Activated CD8-positive, alpha-beta memory T cell treated with anti-CD3 and anti-CD28 coated beads for 48 hours (primary cell): ENCODE measurements at places on chromosomes 2 and 18.

GRCh38 chr2:128178650-128179460 lies 87.9 kb downstream of the UGGT1 start:
- DNase-seq = no peak

GRCh38 chr18:77566604-77567003 lies 317.0 kb downstream of the GALR1 start:
- DNase-seq = no peak

- DNase-seq = no peak
These were observed 85.5 kb upstream of the STON1 start for GRCh38 chr2:48444404-48444803.

- DNase-seq = no peak
These were observed 21.2 kb downstream of the GRB14 start for GRCh38 chr2:164599954-164600589.

DNA sequence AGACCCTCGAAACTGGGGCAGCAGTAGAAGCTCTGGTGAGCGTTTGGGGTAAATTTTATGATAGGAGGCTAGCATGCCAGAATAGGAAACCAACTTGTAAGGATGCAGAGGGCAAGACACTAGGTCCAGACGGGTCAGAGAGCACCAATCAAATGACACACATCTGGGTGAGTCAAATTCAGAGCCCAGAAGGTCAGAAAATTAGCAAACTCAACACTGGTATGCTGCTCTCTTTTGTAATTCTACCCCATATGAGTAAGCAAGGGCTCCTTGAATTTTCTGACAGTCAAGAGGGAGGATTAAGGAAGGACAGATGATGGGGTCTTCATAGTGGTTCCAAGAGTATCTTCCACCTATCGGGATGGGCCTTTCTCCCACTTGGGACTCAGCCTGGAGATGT lies 209.8 kb downstream of the BCL2 start:
- DNase-seq = no peak

GRCh38 chr2:19124135-19124534 lies 234.3 kb downstream of the OSR1 start:
- DNase-seq = no peak

GRCh38 chr18:79334496-79335233 lies 61.1 kb upstream of the NFATC1 start:
- DNase-seq = no peak

GRCh38 chr2:80019571-80020460 lies 284.7 kb downstream of the LRRTM1 start:
- DNase-seq = no peak

GRCh38 chr2:148922776-148923475 lies 47.9 kb downstream of the KIF5C start:
- no peak for DNase-seq

- no peak for DNase-seq
These were observed 244.1 kb downstream of the ICOS start for GRCh38 chr2:204180649-204181048.

GRCh38 chr2:2582998-2583545 lies 252.0 kb upstream of the MYT1L start:
- no peak for DNase-seq

- DNase-seq = no peak
These were observed 137.2 kb downstream of the BCL2 start for GRCh38 chr18:63182310-63182772.

DNA sequence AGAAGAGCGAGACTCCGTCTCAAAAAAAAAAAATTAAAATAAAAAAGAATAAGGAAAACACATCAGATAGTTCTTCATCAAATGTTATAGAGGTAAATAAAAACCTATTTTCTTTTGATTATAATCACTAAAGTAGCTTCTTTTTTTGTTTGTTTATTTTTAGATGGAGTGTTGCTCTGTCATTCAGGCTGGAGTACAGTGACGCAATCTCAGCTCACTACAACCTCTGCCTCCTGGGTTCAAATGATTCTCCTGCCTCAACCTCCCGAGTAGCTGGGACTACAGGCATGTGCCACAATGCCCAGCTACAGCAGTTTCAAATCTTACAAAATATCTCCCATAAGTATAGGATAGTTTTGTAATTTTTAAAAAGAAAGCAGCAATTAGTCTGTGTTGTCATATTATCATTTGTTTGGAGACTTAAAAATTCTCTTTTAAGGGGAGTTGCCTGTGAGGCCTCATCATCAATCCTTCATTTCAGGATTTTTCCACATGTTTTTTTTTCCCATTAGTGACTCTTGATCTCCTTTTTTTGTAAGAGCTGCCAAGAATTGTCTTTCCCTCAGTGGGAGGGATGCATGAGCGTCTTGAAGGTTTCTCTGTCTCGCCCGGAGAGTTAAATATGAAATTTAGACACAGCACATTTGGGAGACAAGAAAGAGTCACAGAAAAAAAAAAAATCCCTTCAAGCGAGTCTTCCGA lies 275.9 kb downstream of the CDCA7 start:
- DNase-seq = no peak

- DNase-seq = no peak
These were observed 547.5 kb upstream of the NRXN1 start for GRCh38 chr2:51579412-51579811.

- no peak for DNase-seq
These were observed 9.1 kb downstream of the IDH1 start for GRCh38 chr2:208245746-208246145.

DNA sequence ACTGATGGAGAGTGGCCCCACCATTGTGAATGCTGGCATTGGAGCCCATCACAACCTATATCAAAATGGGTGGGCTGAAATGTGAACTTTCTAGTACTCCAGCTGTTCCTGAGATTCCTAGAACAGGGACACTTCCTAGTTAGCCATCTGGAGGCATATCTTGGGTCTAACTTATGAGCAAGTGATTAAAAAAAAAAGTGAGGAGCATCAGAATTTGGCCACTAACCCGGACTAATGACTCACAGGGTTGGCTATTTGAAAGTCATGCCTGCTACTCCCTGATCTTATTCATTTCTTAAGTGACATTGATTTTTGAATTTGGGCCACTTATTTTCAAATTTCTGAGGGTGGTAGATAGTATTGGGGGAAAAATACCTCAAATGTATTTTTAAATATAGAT lies 216.6 kb downstream of the HRH4 start:
- no peak for DNase-seq

GRCh38 chr18:27825689-27826088 lies 351.2 kb downstream of the CDH2 start:
- DNase-seq = no peak

- no peak for DNase-seq
These were observed 26.8 kb downstream of the SLC30A6 start for GRCh38 chr2:32192418-32192817.

- DNase-seq = no peak
These were observed 190.1 kb downstream of the TTC32 start for GRCh38 chr2:19711470-19712372.

GRCh38 chr18:62690236-62690815 lies 25.0 kb upstream of the PHLPP1 start:
- DNase-seq = no peak

GRCh38 chr2:165161510-165161909 lies 42.3 kb downstream of the SCN3A start:
- no peak for DNase-seq

- DNase-seq = no peak
These were observed 4.2 kb downstream of the PLEKHA3 start for GRCh38 chr2:178484245-178485041.

GRCh38 chr2:63553049-63553448 lies 35.2 kb downstream of the WDPCP start:
- no peak for DNase-seq

DNA sequence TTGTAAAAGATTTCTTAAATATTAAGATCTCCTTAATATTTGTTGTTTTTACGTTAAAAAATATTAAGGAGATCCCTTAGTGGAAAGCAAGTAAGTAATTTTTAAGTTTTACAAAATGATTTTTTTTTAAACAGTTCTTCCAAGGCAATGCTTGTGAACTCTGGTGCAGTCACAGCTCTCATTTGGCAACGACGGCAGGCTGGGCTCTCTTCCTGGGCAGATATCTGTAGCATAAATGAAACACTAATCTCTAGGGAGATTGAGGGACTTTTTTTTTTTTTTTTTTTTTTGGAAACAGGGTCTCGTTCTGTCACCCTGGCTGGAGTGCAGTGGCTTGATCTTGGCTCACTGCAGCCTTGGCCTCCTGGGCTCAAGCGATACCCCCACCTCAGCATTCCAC lies 38.5 kb downstream of the GORASP2 start:
- DNase-seq = no peak

GRCh38 chr2:220556658-220557057 lies 929.2 kb downstream of the SLC4A3 start:
- DNase-seq = no peak

GRCh38 chr2:177239932-177240630 lies 24.4 kb downstream of the NFE2L2 start:
- DNase-seq = no peak

DNA sequence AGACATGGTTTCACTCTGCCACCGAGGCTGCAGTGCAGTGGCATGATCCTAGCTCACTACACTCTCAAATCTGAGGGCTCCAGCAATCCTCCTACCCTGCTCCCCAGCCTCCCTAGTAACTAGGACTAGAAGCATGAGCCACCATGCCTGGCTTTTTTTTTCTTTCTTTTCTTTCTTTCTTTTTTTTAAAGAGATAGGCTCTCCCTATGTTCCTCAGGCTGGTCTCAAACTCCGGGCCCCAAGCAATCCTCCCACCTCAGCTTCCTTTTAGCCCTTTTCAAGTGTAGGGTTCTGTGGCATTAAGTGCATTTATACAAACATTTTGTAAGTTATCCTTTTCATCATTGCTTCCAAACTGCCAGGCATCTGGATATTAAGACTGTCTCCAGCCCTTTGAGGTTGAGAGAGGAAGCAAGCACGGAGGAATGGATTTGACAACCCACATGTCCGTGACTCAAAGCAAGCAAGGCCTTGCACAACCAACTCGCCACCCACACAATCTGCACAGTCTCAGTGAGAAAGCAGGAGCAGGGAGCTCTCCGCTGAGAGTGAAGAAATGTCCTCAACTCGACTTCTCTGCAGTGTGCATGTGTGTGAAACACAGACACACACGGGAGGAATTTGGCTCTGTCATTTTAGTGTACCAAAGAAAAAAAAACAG lies 65.6 kb downstream of the ATP8B1 start:
- DNase-seq = no peak

GRCh38 chr2:44429034-44429433 lies 67.3 kb downstream of the CAMKMT start:
- DNase-seq = no peak

- DNase-seq = no peak
These were observed 66.6 kb downstream of the MTCL1 start for GRCh38 chr18:8771930-8772329.

DNA sequence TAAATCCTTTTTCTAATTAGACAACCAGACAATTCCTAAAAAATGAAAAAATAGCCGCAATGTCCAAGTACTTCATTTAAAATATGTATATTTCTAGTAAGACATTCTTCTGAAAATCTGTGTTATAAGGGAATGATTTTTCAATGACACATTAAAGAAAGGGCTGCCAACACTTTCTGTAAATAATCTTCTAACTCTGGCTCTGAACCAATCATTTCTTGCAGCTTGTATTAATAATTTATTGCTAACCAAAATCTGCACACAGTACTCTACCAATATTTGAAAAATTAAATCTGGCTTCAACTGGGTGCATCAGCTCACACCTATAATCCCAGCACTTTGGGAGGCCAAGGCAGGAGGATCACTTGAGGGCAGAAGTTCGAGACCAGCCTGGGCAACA lies 8.3 kb downstream of the NFU1 start:
- no peak for DNase-seq

DNA sequence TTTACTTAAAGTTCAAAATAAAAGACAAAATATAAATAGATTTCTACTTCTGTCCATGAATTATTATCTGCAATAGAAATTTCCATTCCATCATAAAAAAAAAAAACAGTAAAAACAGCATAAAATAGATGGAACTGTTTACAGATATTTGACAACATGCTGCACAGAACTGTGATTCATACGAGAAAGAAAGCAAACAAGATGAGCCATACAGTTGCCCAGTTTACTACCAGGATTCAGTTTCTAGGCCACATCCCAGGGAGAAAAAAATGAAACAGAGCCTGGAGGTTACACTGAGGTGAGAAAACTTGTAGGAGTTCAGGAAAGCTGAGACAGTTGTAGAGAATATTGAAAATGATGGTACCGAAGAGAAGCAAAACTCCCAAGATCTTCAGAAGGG lies 1426.9 kb upstream of the ACVR2A start:
- DNase-seq = no peak

- no peak for DNase-seq
These were observed 3.0 kb downstream of the EVX2 start for GRCh38 chr2:176080540-176081375.

- DNase-seq = no peak
These were observed 112.4 kb upstream of the UPP2 start for GRCh38 chr2:157989227-157989626.

- no peak for DNase-seq
These were observed 10.3 kb upstream of the B3GNT2 start for GRCh38 chr2:62185475-62186155.

- DNase-seq = no peak
These were observed 480.0 kb downstream of the SLC4A3 start for GRCh38 chr2:220107380-220107791.

DNA sequence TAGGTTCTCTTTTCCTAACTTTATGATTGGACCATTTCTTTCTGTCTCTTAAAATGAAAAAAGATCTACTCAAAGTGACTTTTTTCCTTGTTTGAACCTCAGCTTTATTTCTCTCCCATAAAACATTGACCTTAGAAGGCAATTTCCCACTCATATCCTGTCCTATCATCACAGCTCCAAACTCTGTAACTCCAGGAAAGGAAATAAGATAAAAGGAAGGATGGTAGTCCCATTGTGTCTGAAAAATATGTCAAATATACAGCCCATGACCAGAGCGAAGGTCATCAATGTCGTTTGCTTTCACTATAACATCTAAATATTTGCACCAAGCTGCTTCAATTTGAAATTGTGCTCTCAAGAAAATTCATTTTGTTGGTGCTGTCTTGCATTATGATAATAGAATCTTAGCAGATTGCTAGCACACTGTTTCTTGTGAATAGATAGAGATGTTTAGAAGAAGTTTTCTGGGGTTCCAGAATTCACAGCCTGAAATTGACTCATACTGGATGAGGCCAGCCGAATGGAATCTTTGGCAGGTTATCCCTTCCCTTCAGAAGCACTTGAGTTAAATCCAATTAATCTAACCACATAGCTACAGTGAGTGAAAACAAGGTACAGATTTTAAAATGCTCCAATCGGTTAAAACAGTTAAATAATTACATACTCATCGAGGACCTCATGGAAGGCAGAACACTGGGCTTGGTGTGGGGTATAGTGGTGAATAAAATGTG lies 95.1 kb downstream of the CRIM1 start:
- no peak for DNase-seq

DNA sequence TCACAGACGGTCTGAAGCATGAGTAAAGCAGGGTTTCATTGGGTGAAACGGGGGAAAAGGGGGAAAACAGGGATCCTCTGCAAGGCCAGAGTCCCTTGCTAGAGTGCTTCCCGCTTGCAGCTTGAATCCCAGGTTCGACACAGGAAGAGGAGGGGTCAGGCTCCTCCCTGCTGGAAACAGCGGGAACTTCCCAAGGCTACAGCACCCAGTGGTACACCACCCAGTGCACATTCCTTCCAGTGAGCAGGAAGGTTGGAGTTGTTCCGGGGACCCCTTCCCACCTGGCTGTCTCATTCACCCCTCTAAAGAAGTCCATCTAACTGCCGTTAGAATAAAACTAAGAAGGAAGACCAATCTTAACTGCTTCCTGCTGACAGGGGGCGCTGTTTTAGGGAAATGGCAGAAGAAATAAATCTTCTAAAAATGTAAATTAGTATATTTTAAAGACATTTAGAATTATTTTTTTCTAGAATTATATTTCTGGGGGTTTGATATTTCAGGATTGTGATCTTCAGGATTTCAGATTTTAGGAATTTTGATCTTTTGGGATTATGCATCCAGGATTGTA lies 230.9 kb downstream of the RBM43 start:
- DNase-seq = no peak

- no peak for DNase-seq
These were observed 141.9 kb downstream of the LCLAT1 start for GRCh38 chr2:30588994-30589393.
